Activated CD4-positive, CD25-positive, alpha-beta regulatory T cell treated with anti-CD3 and anti-CD28 coated beads, Interleukin-2, amount 50 U/mL, for 16 hours (primary cell): ENCODE measurements at places on chromosomes 4 and X.

DNA sequence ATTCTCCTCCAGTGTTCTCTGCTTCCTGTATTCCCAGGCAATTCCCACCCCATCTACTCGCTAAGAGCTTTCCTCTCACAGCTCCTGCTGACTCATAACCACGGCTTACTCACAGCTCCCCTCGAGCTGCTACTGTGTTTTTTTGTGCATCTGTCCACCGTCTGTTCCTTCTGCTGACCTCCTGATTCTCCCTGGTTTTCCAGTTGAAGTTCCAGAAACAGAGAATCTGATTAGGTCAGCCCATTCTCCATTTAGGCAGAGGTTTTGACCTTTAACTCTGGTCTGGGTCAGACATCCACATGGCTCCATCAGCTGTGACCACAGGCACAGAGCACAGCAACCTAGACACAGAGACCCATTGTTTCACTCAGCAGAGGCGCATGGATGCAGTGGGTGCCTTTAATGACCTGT, 5.5 kb upstream of the SMIM20 start:
- no peak for DNase-seq

DNA sequence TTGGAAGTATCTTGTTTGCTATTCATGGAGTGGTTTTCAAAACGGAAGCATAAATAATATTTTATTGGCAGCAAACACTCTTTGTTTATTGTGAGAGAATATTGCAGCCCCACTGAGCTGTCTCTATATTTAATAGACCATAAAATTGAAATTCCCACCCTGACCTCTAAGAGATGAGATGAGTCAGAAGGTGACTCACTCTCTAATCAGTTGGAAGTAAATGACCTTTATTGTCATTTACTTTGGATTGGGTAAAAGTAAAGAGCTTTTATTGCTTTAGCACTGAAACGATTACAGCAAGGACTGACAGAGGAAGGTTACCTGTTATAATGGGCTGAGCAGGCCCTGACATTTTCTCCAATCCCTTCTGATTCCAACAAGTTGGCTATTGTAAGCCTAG, 55.0 kb downstream of the SYTL5 start:
- DNase-seq = no peak

DNA sequence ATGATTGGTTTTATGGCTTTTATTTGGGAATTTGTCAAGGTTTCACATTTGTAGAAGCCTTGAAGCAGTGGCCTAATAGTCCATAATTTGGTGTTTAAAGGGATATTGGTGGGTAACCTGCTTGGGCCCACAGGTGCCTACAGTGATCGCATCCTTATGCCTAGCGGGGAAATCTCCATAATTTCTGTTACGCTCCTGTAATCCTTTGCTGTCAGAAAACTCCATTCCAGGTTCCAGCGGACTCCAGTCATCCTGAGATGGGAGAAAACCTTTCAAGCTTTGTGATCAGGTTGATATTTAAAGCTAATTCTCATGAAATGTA, 257.0 kb upstream of the JADE1 start:
- no peak for DNase-seq

- no peak for DNase-seq
Observed at GRCh38 chr4:183354219-183354618, 32.0 kb upstream of the CLDN24 start.

DNA sequence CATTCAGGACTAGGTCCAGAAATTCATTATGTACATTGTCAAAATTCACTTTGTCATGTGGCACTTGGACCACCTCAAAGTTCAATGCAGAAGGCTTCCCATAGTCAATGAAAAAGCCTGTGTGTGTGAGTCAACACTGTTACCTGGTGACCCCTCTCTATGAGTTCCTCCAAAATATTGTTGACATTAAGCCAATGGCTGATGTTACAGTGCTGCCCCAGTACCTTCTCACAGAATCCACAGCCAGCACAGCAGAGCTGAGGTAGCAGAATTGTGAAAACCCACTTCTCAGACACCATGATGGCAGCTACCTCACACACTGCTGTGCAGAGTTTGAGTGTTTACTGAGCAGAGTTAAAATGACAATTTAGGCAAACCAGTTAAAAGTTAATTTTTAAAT, 22.4 kb upstream of the UGT2B4 start:
- DNase-seq = no peak

- no peak for DNase-seq
Observed at GRCh38 chr4:77817304-77818072, 1.7 kb downstream of the CNOT6L start.

DNA sequence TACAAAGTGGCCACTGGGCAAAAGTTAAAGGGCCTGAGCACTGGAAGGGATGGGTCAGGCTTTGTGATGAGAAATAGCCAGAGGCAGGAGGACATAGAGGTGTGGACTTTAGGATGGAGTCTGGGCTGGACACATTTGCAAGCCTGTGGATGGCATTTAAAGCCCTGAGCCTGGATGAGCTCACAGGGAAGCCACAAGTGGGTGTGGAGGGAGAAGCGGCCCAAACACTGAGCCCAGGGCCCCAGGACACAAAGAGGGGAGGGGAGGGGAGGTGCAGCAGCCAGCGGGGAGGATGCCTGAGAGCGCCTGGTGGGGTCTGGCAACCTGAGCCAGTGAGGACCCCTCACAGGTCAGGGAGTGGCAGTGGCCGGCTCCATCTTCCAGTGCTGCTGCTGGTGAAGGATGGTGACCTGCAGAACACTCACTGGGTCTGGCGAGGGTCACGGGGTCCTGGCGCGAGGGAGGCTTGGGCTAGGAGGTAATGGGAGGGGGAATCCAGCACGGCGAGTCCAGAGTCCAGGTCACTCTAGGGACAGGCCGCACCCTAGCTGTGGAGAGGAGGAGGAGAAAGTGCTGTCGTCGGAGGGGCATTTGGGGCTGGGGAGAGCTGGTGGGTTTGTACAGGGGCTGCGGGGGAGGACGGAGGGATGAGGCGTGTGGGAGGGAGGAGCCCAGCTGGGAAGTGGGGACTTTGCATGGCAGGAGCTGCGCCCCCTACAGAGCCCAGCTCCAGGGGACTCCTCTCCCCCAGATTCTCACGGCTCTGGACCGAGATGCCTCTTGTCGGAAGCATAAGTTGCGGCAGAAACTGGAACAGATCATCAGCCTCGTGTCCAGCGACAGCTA, 7.0 kb downstream of the LAGE3 start:
- no peak for DNase-seq

DNA sequence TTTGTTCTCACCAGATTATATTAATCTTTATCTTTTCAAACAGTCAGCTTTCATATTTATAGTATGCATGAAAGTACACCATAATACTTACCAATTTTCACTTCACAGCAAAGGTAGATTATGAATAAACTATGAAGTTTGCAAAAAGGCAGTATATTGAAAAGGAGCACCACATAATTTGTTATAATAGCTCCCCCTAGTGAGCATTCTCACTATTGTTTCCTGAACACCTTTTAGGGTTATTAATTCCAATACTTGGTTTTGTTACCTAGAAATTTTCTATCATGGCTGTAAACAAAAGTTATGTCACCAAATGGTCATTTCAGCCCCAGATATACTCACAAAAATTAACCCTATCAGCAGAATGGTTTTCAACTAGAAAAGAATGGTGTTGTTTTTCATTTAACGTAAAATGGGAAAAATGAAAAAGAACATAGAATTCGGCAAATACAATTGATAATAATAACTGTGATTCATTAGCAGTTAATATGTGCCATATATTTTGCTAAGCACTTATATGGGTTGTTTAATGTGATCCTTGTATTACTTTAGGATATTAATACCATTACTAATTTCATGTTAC, 30.2 kb upstream of the NKX6-1 start:
- no peak for DNase-seq

DNA sequence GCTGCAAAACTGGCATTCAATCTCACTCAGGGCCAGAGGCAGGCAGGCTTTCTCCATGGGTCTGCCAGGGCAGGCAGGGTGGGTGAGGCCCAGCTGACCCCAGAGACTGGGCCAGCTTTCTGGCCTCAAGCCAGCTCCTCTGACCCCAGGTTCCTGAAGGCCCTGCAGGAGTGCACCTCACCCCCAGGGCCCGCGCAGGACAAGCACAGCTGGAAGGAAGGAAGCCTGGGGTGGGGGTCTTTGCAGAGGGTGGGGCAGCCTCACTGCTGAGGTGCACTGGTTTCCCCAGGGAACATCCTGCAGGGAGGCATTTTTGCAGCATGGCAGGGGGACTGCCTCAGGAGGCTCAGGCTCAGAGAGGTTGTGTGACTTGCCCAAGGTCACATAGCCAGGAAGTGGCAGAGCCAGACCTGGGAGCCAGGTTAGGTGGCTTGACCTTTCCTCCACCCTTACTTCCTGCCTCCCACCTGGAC, 31.5 kb upstream of the AFAP1 start:
- no peak for DNase-seq

DNA sequence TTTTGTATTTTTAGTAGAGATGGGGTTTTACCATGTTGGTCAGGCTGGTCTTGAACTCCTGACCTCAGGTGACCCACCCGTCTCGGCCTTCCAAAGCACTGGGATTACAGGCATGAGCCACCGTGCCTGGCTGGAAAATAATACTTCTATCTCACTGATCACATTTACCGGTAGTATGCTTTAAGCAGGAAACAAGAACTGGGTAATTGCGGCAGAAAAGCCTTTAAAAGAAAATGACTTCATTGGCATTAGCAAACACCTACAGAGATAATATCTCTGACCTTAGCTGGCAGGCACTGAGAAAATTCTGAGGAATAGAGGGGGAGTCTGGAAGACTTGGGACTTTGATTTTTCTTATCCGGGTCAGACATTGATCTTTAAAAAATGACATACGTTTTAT, 78.5 kb downstream of the SHROOM3 start:
- DNase-seq = no peak

DNA sequence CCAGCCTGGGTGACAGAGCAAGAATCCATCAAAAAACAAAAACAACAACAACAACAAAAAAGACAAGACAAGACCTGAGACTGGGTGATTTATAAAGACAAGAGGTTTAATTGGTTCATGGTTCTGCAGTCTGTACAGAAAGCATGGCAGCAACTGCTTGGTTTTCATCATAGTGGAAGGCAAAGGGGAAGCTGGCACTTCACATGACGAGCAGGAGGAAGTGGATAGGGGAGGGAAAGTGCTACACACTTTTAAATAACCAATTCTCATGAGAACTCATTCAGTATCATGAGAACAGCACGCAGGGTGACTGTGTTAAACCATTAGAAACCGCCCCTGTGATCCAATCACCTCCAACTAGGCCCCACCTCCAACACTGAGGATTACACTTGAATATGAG, 28.4 kb upstream of the SLC10A7 start:
- no peak for DNase-seq

- DNase-seq = no peak
Observed at GRCh38 chr4:41216294-41217019, 2.1 kb upstream of the APBB2 start.

DNA sequence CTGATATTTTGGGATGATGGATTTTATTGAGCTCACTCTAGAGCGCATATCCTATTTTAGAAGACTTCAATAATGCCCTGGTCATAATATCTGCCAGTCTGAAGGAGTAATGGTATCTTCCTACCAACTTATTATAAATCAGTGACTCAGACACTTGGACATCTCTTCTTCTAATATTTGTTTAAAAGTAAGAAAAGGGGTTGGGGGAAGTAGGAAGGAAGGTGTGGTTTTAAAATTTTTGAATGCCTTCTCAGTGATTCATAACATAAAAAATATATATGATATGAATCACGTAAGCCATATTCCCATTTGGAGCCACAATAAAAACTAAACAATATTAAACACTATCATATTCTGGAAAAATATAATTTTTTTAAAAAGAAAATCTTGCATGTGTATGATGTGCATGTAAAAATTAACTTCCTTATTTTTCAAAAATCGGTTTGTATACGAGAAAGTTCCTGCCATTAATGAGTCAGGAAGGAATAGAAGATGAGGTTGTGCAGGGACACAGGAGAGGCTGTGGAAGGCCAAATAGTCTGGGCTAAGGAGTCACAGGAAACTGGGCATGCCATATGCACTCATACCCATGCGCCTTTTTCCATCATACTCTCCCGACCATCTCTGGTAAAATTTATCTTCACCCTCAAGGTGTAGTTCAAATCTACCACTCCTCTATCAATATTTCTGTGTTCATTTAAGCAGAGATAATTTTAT, 286.5 kb downstream of the EPHA5 start:
- DNase-seq = no peak

- DNase-seq = no peak
Observed at GRCh38 chr4:36872679-36873078, 371.9 kb upstream of the NWD2 start.

DNA sequence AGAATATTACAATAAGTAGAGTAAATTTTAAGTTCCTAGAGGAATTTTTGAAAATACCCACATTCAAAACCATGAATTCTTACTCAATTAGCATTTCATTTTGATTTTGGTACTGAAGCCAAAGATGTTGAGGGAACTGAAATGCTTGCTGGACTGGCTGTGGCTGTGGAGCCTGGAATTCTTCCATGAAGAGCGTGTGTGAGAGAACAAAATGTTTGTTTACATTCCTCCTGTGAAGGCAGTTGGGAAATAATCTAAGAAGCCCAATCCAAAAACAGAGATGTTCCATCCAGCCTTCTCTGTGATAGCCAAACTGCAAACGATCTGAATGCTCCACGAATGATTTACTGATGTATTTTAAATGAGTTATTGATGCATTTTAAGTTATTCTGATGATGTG, 3.8 kb upstream of the ADH1B start:
- no peak for DNase-seq

- no peak for DNase-seq
Observed at GRCh38 chr4:165005352-165005925, 26.4 kb upstream of the TRIM60 start.

- no peak for DNase-seq
Observed at GRCh38 chr4:163536091-163536490, 41.6 kb downstream of the TMA16 start.

DNA sequence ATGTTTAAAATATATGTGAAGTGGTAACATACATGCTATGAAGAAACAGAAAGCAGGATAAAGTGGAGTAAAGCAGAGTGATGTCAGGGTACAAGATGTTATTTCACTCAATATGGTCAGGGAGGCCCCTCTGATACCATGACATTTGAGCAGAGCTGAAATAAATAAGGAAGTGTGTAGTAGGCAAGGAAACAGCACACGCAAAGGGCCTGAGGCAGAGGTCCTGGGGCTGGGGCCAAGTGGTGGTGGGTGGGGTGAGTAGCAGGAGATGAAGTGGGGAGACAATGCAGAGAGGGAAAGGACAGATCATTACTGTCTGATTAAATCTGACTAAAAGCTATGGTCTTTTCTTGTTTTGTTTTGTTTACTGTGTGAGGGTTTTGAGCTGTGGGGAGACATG, 61.1 kb downstream of the FAM13A start:
- DNase-seq = no peak

GRCh38 chrX:129771266-129771995, 8.3 kb upstream of the SASH3 start:
- DNase-seq = no peak

- no peak for DNase-seq
Observed at GRCh38 chr4:159455675-159456237, 352.9 kb downstream of the RAPGEF2 start.

DNA sequence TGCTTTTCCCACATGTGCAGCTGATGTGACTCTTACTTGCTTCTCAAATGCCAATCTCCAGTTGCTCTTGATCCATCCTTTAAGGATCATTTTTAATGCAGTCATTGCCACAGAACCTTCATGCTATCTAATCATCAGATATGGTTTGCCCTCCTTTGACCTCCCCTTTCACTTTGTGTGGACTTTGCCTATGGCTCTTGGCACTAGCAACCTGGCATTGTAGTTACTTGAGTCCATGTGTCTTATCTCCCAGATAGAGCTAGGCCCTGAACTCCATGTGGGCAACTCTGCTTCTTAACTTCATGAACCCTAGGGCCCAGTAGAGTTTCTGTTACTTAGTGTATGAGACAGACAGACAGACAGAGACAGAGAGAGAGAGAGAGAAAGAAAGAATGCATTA, 41.6 kb downstream of the MTM1 start:
- DNase-seq = no peak
